Stimulated activated CD8-positive, alpha-beta memory T cell treated with anti-CD3 and anti-CD28 coated beads, Interleukin-15, amount 100 ng/mL, for 24 hours (primary cell): ENCODE measurements at places on chromosomes 16 and 17.

- DNase-seq = no peak
Observed at GRCh38 chr16:13291591-13292333, 390.4 kb downstream of the SHISA9 start.

GRCh38 chr16:54335230-54335629 is 48.6 kb upstream of the IRX3 start:
- no peak for DNase-seq

GRCh38 chr17:39950871-39951348 is 11.9 kb upstream of the GSDMA start:
- no peak for DNase-seq

GRCh38 chr17:43587647-43588046 is 41.5 kb upstream of the ETV4 start:
- no peak for DNase-seq

DNA sequence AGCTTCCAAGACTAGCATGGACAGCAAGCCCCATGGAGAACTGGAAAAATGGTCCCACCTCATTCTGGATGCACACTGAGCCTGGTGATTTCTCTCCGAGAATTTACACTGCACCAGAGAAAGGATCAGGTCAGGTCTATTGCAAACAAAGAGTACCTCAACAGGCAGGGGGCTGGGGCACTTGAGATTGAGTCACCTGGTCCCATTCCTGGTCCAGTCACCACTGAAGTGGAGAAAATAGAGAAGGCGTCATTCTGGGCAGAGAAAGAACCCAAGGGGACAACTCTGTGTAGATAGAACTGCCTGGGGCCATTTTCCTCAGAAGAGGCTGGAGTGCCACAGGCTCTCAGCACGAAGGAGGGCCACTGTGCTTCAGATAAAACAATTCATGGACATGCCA is 38.4 kb downstream of the CENPV start:
- DNase-seq = no peak

DNA sequence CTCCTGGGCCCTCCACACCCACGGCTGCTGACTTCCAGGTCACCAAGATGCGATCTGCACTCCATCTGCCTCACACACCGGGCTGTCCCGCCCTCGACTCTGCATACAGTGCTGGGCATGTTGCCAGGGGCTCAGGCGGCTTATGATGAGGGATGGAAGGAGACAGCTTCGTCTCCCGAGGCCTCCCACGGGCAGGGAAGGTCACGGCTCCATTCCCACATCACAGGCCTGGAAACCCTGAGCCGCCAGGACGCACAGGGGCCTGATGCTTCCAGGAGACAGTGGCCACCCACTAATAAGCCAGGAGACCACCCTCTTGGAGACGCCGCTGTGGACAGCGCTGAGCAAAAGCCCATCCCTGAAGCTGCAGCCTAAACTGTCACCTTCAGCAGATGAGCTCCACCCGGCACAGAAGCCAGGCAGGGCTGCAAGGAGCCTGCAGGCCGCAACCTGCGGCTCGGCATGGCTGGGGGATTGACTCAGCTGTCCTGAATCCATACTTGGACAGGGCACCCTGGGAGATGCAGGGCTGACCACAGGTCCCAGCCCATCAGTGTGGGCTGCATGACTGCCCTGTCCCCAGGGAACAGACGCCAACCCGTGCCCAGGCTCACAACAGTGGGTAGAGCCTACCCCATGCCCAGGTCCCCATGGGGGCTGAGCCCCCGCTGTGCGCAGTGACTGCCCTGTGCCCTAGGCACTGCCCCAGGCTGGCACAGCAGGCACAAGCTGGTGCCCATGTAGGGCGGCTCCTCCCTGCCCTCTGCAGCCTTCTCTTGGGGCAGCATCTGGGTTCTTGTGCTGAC is 34.4 kb downstream of the SLC7A5 start:
- no peak for DNase-seq

GRCh38 chr16:73274140-73274539 is 226.2 kb upstream of the ZFHX3 start:
- DNase-seq = no peak

DNA sequence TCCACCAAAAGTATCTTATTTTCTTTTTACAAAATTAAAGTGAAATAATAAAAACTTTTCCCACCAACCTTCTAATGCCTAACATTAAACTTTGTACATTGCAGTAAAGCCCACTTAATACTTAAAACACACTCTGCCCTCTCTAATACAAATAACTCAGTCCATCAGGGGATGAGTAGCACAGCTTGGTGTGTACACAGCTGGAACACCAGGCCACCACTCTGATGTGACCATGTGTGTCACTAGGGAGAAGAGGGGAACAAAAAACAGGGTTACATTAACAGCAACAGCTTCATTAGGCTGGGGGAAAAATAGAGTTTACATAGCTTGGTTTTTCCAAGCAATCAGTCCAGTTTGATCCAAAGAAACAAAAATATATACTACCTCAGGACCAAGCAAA is 295.0 kb downstream of the CEP112 start:
- DNase-seq = no peak

DNA sequence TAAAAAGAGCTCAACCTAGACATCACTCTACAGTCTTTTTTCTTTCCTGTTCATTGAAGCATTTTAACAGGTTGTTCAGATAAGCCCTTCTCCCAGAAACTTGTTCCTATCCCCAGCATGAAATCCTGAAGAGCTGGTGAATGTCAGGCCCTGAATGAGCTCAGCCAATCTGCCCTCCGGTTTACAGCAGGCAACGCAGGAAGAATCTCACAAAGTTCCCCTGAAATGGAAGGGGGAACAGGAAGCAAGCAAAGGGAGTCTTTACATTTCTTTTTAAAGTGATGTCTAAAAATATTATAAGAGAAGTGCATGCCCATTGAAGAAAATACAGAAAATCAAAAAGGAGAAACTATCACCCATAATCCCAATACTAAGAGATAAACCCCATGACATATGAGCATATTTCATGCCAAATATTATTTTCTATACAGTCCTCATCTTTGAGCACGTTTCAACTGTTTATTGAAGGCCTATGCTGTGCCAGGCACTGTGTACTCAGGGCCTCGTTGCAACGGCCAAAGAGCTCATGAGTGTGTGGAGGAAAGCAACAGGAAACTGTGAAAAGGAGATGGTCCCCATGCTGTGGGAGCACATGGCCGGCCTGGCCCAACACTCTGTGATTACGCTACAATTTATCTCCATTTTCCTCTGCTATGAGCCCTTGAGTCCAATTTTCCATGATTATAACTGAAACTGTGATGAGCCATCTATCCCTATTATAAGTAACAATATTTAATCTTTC is 5.7 kb downstream of the TK2 start:
- DNase-seq = no peak

DNA sequence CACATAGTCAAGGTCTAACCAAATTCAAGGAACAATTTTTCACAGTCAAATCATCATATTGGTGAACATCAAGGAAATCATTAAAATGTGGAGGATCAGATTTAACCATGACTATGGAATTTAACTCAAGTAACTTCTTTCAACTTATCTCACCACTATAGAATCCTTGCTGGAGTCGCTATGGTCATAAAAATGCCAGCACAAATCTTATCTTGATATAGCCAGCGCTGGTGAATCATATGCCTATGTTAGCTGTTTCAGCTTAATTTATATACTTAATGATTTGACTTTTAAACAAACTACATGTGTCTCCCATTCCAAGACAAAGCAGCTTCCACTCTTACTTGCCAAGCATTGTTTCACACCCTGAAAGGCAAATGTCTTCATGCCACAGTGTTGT is 416.4 kb downstream of the CDH11 start:
- no peak for DNase-seq

GRCh38 chr17:82438401-82439193 is 12.0 kb downstream of the CYBC1 start:
- DNase-seq = no peak

- DNase-seq = no peak
Observed at GRCh38 chr16:82754716-82755513, 128.1 kb downstream of the CDH13 start.

GRCh38 chr16:82150549-82150948 is 19.5 kb downstream of the MPHOSPH6 start:
- DNase-seq = no peak

DNA sequence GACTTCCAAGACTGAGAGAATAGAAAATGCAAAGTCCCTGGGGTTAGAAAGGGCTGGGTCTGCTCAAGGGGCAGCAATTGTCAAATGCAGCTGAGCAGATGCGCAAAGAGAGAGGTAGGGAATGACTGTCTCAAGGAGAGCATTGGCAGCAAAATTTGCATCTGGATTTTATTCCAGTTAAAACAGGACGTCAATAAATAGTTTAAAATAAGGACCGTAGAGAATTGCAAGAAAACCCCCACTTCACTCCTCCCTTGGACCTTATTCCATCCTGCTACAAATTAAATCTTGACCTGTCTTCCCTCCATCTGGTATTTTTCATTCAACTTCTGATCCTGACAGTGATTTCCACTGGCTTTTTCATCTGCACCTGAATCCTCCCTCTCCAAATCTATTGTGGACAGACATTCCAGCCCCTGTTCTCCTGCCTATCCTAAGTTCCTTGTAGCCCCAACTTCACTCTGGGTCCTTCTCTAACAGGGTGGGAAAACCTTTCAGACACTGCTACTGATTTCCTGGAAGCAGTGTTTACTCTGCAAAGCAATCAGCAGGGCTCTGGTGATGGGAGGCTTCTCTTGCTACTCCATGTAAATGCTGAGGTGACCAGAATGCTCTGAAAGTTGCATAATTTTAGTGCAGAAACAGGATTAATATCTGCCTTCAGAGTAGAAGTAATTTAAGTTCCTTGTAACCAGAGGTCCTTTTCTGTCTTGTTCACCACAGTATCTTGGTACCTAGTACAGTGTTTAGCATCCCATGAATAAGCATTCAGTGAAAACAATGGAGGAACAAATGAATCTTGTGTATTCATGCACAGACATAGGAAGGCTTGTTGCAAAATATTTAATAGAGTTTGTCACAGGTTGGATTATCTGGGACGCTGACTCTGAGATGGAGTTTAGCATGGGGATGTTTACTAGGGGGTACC is 79.2 kb downstream of the CDH11 start:
- DNase-seq = no peak

- DNase-seq = no peak
Observed at GRCh38 chr17:71313866-71314265, 807.0 kb upstream of the SOX9 start.

- no peak for DNase-seq
Observed at GRCh38 chr16:87457709-87458423, 35.0 kb downstream of the ZCCHC14 start.

GRCh38 chr16:67667453-67667816 is 821 bp downstream of the C16orf86 start:
- no peak for DNase-seq

DNA sequence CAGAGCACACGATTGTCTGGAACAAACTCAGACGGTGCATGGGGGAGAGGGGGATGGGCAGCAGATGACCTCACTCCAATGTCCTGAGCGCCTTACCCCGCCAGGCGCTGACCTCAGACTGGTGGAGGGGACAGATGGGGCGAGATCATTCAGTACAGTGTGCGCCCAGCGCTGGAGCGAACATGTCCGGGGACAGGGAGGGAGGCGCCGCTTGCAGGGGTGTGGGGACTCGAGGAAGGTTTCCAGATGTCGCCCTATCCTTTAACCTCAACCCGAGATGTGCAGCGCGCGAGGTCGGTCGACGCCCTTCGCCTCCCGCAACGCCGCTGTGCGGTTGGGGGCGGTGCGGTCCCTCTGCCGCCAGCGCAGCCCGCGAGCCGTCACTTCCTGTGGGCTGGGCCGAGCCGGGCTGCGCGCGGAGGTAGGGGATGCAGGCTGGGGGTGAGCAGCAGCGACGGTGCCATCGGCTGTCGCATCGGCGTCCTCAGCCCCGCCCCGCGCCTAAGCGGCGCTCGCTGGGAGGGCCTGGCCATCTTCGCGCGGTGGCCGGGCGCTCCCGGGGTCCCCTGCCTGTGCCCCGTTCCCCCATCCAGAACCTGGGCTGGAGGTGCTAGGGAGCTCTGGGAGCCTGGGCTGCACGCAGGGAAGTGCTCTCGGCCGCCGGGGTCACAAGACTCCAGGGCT is 5.3 kb upstream of the CDR2L start:
- peak; percentile 50 for DNase-seq

DNA sequence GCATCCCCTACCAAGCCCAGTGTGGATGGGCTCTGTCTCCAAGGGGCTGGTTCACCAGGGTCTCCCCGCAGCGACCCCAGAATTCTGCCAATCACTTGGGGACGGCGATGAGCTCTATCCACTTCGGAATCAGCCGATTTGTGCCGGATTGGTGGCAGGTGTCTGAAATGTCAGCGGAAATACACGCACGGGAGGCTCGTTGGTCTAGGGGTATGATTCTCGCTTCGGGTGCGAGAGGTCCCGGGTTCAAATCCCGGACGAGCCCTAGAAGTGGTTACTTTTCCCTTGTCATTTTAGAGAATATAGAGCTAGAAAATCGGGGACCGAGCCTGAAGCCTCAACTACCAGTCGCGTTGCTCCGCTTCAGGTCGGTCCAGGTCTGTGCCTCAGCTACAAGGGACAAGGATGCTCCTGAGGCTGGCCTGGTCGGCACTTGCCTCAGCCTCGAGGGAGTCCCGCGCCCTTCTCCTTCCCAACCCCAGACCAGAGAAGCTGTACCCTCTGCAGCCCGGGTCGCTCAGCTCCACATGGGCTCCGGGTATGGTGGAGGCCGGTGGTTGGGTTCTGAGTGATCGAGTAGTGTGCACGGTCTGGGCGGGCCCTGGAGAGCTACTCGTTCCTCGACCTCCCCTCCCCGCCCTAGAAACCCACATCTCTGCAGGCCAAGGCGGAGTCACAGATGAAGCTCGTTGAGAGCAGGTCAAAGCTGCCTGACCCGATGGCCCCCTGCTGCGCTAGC is 16.0 kb upstream of the OR1F1 start:
- DNase-seq = no peak

DNA sequence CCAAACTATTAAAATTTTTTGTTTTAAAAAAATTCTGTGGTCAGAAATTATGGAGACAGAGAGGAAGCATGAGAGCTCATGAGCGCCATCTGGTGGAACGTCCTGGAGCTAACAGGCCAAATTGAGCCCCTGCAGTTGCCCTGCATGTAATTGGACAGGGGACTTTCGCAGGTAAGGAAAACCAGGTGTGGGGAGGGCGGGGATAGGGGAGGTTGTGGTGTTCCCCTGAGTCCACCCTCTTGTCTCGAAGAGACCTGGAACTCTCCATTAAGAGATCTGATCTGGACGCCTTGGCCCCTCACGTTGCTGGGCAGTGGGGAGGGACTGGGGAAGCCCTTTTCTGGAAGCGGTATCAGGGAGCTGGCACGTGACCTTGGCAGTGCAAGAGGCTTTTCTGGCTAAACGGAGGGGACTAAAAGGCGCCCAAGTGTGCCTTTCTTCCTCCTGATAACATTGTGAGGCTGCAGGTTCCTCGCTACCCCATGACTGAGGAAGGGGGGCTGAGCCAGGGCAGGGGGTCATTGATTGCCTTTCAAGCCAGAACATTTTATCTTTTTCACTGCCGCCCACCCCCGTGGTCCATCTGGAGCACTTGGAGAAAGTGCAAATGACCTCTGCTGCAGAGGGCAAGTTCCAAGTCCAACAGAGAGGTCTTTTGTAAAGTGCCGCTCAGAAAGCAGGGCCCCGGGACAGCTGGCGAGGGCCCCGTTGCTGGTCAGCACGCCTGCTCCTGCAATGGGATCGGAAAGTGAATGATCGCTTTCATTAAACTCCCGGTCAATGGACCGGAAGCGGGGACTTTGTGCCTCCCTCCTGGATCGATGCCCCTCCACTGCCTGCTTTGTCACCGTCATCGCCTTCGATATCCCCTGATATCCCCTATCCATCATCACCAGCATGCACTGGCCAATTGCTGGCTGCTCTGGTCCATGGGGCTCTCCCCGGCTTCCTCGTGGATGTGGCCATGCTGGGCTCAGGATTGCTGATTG is 18.4 kb downstream of the PDILT start:
- DNase-seq = peak; percentile 31

GRCh38 chr17:4443476-4443875 is 9.7 kb downstream of the SPNS3 start:
- no peak for DNase-seq

GRCh38 chr16:19967963-19968362 is 83.3 kb upstream of the GPRC5B start:
- DNase-seq = no peak
